ENCODE measurements at places on chromosomes 6 and 20. TPM values are rescaled to one million over a fixed set of nuclear protein-coding genes. Genes with fewer than 3 reads are reported as not detected.

DNA sequence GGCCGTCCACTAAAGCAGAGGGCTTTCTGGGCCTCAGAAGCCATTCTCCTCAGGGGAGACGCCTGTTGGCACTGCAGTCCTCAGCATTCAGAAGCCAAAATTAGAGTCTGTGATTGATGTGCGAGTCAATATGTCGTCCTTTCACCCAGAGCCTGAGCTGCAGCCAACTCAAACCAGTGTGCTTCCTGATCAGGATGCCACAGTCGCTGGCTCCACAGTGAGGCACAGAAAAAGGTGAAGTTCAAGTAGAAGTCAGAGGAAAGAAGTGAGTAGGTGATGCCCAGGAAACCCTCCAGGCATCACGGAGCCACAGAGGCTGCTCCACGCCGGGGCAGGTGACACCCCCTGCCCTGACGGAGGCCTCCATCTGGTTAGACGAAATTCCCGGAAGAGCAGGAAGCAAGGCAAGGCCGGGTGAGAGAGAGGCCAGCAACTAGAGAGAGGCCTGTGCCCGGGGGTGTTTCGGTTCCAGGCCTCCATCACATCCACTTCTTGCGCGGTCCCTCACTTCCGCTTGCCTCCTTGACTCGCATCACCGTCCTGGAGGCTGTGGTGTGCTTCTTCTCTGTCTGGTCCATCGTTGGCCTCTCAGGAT is 177.7 kb upstream of the SNX9 start:
- no peak for DNase-seq

DNA sequence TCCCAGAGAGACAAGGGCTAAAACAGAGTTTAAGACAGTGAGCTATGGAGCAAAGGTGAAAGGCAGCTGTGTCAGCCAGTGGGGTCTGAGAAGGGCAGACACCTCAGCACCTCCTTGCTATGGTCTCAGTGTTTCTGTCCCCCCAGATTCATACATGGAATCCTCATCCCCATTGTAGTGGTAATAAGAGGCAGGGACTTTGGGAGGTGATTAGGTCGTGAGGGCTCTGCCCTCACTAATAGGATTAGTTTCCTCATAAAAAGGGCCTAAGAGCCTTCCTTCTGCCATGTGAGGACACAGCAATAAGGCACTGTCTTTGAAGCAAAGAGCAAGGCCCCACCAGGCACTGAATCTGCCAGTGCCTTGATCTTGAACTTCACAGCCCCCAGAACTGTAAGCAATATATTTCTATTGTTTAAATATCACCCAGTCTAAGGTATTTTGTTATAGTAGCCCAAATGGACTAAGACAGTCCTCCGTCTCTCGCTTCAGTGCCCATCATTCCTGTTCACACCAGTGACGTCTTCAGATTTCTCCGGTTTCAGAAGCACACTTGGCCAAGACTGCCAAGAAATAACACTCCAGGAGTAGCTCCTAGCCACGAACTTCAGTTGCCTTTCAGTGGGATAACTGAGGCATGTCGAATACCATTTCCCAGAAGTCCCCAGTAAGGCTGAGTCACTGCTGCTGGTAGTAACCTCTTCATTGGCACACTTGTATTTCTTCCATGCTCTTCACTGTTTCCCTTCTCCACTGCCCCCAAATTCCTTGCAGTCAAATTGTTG is 32.8 kb downstream of the SLC13A3 start:
- DNase-seq: no peak

DNA sequence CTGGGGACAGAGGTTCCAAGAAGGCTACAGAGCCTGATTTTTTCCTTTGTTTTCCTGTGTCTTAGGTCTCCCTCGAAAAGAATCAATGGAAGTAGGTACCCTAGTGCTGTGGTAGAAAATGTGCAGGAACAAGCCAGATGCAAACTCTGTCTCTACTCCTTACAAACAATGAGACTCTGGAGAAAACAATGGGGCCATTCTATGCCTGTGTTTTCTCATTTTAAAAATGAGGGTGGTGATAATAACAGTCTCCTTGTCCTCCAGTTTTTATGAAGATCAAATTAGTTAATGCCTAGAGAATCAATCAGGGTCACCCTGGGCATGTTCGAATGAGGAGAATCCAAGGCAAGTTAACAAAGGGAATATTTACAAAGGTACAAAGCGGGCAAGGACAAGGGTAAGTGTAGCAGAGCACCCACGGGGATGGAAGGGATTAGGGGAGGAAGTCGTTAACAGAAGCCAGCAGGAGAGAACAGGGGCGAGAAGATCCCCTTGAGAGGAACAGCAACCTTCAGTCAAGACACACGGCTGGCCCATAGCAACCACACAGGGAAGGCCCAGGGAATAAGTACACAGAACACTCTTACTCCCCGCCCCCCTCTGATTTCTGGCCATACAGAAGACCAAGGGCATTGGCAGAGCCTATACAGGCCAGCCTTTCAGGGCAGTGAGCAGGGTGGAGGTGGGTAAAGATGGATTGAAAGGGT is 342.8 kb downstream of the PTPRT start:
- DNase-seq: no peak

DNA sequence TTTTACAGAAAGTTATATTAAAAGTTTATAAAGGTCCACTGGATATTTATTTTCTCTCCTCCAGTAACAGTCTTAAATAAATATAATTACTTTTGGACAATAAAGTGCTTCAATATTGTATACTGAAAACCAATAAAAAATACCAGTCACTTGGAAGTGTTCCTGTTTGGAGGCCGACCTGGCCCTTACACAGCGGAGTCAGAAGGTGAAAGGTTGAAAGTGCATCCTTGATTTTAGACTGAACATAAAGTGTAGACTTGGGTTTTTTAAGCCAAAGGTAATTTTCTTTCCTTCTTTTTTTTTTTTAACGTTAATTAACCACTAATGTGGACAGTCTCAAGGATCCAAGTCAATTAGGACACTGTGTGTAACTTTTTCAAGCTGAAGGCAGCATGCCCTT is 152.3 kb upstream of the TBX18 start:
- no peak for DNase-seq

The PNPLA1 gene
- 0.38 TPM for polyA plus RNA-seq

The GPR63 gene
- 0.33 TPM for polyA plus RNA-seq
